A549 treated with DMSO at 1 μM for 4 hours (cell line): ENCODE measurements at places on chromosomes 4 and X. TPM values are rescaled to one million over a fixed set of nuclear protein-coding genes. Genes with fewer than 3 reads are reported as not detected.

The SATL1 gene
- not detected in 5 replicates for total RNA-seq

The CHRDL1 gene
- total RNA-seq: 0.03 TPM in 1 of 5 replicates, not detected in the others

The HSFX2 gene
- total RNA-seq: 0.13 TPM in 1 of 5 replicates, not detected in the others

The SYTL5 gene
- total RNA-seq: 0.21 to 0.45 TPM (median 0.44 TPM) in 5 replicates

The C1QTNF7 gene
- total RNA-seq: not detected in 5 replicates

The MBTPS2 gene
- total RNA-seq: 21.5 to 29.7 TPM (median 25.7 TPM) in 5 replicates

The C4orf33 gene
- 4.0 to 5.4 TPM (median 4.7 TPM) in 5 replicates for total RNA-seq
